Left renal cortex interstitium (tissue), 4 donors: ENCODE measurements at places on chromosomes 7 and 10. TPM values are rescaled to one million over a fixed set of nuclear protein-coding genes. Genes with fewer than 3 reads are reported as not detected.

CTTNBP2 gene
- polyA plus RNA-seq, result 34.1 TPM

PARD3 gene
- polyA plus RNA-seq, result 75.2 TPM

PGAM1 gene
- polyA plus RNA-seq, result 169 TPM

ANKRD30A gene
- polyA plus RNA-seq, result not detected

ZNF736 gene
- 24.1 TPM for polyA plus RNA-seq

HABP2 gene
- 0.39 TPM for polyA plus RNA-seq

CYP26C1 gene
- 0.12 TPM for polyA plus RNA-seq

CROT gene
- polyA plus RNA-seq, result 36.3 TPM

VIPR2 gene
- 2.5 TPM for polyA plus RNA-seq

TMEM236 gene
- polyA plus RNA-seq, result 0.22 TPM

PPP1R3C gene
- 34.1 TPM for polyA plus RNA-seq

PITX3 gene
- 1.1 TPM for polyA plus RNA-seq
